ENCODE measurements at places on chromosomes 7 and 10. TPM values are rescaled to one million over a fixed set of nuclear protein-coding genes. Genes with fewer than 3 reads are reported as not detected.

DNA sequence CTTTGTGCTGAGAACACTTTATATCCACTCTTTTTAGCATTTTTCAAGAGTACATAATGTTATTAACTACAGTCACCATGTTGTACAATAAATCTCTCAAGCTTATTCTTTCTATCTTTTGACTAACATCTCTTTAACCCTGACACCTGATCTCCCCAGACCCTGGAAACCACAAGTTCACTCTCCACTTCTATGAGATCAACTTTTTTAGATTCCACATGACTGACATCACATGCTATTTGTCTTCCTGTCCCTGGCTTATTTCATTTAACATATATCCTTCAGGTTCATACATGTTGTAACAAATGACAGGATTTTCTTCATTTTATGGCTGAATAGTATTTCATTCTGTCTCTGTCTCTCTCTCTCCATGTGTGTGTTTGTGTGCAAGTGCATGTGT is 15.5 kb downstream of the SLC13A1 start:
- no peak for DNase-seq

DNA sequence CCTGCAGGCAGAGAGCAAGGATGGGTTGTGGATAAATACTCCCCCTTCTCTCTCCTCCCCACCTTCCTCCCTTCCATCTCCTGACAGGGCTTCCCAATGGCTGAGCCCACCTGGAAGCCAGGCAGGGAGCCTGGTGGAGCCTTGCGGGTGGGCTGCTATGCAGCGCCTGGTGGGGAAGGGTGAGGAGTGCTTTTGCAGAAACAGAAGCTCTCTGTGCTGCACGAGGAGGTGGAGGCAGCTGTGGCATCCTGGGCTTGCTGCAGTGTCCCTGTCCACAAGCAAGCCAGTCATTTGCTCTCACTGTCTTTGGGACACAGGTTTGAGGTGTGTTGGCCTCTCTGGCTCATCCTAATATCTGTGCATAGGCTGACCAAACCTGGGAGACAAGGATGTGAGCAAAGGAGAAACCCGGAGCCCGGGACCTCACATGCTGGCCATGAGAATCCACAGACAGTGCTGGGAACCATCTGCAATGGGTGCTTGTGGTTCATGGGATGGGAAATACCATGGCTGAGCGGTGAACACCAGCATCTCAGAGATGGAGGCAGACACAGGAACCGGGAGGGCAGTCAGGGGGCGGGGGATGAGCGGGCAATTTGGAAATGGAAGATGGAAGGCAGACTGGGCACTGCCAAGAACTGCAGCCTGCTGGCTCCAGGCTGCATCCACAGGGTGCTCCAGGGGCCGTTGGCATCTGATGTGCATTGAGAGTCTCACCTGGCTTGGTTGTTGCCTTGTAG is 364.2 kb downstream of the GLRX3 start:
- DNase-seq, result no peak

DNA sequence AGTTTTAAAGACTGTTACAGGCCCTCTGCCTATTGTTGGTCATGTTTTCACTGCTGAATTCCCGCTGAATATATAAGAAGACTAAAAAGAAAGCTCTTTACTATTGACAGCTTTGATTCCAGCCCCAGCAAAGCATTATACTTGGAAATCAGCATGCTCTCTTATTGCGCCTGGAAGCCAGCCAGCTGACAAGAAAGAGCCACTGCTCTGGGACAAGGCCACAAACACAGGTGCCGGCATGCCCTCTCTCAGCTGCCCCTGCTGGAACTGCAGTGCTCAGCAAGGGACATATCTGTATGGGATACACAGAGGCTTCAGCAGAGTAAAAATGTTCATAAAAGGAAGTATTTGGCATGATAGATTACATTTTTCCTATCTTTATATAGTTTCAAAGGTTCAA is 523.9 kb downstream of the ADRA2A start:
- DNase-seq, result peak; percentile 21

DNA sequence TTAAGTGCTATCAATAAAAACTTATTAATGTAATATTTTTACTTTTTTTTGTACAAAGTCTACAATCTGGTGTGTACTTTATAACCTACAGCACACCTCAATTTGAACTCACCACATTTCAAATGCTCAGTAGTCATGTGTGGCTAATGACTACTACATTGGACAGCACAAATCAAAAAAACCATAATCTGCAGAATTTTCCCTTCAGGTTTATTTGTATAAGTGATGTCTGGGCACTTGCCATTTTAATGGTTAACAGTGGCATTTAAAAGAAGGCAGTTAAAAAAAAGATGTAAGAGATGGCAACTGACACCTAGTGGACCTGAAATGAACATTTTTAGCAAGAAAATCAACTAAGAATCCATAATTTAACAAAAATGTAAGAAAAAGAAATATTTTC is 124.6 kb upstream of the NRBF2 start:
- no peak for DNase-seq

DNA sequence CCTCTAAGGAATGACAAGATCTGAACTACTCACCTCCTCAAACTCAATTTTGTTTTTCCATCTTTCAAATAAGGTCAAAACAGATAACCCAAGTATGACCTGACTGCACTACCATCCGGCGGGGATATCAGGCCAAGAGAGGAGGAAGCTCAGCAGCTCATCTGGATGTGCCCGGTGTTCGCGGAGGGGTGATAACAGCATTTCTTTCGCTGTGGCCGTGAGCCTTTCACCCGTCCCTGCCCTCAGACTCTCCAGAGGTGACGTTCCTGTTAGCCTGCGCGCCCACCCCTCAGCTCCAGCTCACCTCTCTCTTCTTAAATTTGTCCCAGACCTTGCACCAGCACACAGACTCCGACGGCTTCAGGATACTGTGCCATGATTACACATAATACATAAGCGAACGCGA is 526 bp downstream of the ZNF248 start:
- DNase-seq, result peak; percentile 40

DNA sequence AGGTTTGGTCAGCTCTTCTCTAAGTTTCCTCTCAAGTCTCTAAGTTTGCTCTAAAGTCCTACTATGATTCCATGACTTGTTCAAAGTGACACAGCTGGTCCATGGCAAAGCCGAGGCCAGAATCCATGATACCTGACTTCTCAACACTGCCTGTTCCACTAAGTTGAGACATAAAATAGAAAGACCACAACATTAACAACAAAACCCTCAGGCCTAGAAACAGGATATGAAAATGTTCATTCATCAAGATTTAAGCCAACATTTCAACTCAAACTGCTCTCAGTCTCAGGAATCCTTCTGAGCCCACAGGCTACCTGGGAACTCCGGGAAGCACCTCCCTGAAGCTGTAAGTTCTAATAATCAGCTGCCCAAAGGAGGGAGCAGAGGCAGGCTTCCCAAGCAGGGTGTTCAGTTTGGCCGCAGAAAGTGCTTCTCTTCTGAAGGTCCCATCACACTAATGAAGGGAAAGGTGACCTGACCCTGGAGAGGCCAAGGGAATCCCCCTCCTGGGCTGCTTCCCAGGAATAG is 62.9 kb downstream of the STK17A start:
- no peak for DNase-seq

GRCh38 chr10:85642421-85643170 is 724.0 kb downstream of the GRID1 start:
- peak; percentile 31 for DNase-seq

GRCh38 chr10:124544711-124545110 is 83.1 kb downstream of the LHPP start:
- DNase-seq, result no peak

DNA sequence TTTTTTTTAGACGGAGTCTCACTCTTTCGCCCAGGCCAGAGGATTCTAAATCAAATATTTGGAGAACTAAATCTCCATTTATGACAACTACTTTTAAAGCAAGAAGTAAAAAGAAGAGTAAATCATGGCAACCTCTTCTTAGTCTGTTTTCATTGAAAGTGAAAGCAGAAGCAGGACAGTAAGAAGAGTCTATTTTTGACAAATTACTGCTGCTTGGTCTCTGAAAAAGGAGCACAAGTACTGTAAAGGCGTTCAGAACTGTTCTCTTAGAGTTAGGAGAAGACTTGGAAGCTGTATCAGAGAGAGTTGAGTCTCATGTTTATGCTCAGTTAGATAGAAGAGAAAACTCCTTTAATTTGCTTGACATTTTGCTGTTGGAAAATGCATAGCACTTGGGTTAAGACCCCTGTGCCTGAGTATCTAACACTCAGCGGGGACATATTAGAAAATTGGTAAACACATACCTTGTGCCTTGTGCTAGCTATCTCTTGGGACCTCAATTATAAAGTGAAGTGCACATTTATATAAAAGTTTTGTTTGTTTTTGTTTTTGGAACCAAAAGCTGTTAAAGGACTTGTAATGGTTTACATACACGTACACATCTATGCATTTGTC is 433.0 kb downstream of the ANKRD7 start:
- no peak for DNase-seq

GRCh38 chr10:43846187-43846680 is 197.6 kb upstream of the ZNF32 start:
- no peak for DNase-seq

The PDCD11 gene
- total RNA-seq, result 33.6 TPM

The CLCN1 gene
- total RNA-seq, result not detected
